ENCODE measurements at places on chromosomes 3 and 15.

DNA sequence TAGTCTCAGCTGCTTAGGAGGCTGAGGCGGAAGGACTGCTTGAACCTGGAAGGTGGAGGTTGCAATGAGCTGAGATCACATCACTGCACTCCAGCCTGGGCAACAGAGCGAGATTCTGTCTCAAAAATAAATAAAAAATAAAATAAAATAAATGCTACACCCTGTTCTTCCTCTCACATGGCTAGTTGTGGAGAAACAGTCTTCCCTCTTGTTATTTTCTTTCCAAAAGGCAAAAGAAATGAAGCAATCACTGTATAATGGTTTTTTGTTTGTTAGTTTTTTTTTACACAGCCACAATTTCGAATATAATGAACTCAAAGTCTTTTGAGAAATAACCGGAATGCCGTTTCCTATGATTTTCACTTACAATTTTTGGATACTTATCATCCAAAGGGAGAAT lies 4.9 kb upstream of the FRMD4B start:
- DNase-seq = no peak

GRCh38 chr3:109384164-109384563 lies 46.8 kb upstream of the DPPA4 start:
- no peak for DNase-seq

DNA sequence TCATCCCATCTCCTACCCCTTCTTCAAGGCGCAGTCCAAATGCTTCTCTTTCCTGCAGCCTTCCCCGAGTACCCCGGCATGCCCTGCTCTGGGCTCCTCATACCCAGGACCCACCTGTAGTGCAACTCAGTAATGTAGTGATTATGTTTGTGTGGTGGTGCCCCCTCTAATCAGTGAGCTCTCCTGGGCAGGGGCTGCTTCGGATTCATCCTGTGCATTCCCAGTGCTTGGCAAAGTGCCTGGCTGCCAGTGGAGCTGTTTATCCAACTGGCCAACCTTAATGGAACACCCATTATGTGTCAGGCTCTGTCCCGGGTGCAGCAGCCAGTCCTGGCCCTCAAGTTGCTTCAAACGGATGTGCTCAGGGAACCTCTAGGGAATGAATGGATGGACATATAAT lies 174.4 kb upstream of the LINGO1 start:
- no peak for DNase-seq

GRCh38 chr15:63805993-63806980 lies 27.5 kb downstream of the HERC1 start:
- DNase-seq = no peak

GRCh38 chr3:126490619-126491018 lies 14.9 kb upstream of the ZXDC start:
- no peak for DNase-seq

DNA sequence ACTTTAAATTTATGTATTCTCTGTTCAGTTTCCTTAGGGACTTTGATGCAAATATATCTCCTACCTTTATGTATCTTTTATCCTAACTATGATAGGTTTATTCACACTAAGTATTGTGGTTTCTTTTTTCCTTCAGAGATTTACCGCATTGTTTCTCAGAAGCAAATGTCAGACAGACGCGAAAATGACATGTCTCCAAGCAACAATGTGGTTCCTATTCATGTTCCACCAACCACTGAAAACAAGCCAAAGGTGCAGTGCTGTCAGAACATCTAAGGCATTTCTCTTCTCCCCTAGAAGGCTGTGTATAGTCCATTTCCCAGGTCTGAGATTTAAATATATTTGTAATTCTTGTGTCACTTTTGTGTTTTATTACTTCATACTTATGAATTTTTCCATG lies 18.3 kb downstream of the RAB11A start:
- DNase-seq = no peak

DNA sequence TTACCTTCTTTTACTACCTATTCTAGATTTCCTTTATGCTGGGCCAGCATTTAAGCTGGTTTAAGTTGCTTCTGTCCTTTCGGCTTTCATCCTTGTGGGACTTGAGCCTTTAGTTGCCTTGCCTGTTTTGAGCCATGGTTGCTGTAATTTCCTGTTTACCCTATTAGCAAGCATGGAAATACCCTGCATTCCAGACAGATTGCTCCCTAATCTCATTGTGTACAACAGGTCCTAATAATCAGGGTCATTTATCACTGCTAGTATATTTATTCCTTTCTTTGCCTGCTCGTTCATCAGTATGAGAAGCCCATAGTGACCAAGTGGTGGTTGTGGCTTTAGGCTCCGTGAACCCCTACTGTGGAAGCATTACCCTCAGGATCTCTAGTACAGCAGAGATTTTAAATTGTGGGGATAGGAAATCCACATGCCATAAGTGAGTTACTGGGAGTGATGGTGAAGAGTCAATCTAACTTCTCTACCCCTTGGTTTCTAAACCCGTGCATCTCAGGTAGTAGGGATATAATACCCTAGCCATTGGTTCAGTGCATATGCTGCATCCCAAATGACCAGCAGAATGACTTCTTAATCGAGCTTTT lies 31.9 kb downstream of the NCK1 start:
- DNase-seq = no peak

- no peak for DNase-seq
Measured at GRCh38 chr3:120416868-120417267, 33.9 kb downstream of the FSTL1 start.

GRCh38 chr15:74531144-74531811 lies 9.7 kb upstream of the ARID3B start:
- DNase-seq = no peak

- DNase-seq = no peak
Measured at GRCh38 chr3:57077630-57078343, 17.3 kb downstream of the SPATA12 start.

GRCh38 chr15:40595773-40596172 lies 1.7 kb downstream of the KNL1 start:
- DNase-seq = no peak

GRCh38 chr15:40493089-40493840 lies 22.5 kb downstream of the CHST14 start:
- peak; percentile 50 for DNase-seq

GRCh38 chr15:76644646-76645045 lies 260.5 kb downstream of the SCAPER start:
- DNase-seq = no peak

- no peak for DNase-seq
Measured at GRCh38 chr15:45499426-45499825, 23.1 kb downstream of the SLC30A4 start.

- DNase-seq = no peak
Measured at GRCh38 chr15:37764733-37765191, 169.7 kb upstream of the TMCO5A start.

GRCh38 chr3:64440498-64440897 lies 215.2 kb upstream of the PRICKLE2 start:
- no peak for DNase-seq

GRCh38 chr3:16897254-16897926 lies 12.6 kb downstream of the PLCL2 start:
- DNase-seq = peak; percentile 42

- no peak for DNase-seq
Measured at GRCh38 chr15:26134812-26135211, 271.7 kb upstream of the ATP10A start.

- DNase-seq = no peak
Measured at GRCh38 chr3:136698361-136698760, 53.8 kb downstream of the STAG1 start.

DNA sequence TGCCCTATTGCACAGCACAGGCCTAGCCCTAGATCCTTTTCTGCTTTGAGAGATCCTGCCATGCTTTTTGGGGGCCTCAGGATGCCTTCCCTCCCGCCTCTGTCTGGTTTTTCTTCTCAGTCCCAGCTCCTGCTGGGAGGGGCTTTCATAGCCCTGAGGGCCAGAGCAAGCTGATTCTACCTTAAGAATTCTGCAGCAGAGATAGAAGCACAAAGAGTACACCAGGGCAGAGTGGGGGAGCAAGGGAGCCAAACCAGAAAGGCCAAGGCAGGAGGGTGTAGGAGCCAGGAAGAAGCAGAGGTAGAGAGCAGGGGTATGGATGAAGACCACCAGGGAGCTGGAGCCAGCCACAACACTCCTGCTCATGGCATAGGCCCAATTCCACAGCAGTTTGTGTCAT lies 18.1 kb downstream of the SH3BP5 start:
- no peak for DNase-seq

DNA sequence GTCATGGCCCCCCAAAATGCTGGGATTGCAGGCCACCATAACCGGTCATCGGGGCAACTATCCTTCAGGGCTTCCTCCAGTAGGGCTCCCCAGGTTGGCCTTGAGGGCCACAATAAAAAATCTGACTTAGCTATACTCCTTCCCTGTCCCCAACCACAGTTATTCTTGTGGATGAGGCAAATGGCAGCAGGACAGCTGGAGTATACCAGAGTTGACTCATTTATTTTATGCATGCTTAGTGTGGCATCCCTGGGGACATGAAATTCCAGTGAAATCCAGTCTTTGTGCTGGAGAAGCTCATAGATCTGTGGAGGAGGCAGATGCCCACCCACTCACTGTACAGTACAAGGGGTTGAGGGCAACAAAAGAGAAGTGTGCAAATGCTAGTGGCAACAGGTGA lies 109.5 kb downstream of the RORA start:
- DNase-seq = no peak

DNA sequence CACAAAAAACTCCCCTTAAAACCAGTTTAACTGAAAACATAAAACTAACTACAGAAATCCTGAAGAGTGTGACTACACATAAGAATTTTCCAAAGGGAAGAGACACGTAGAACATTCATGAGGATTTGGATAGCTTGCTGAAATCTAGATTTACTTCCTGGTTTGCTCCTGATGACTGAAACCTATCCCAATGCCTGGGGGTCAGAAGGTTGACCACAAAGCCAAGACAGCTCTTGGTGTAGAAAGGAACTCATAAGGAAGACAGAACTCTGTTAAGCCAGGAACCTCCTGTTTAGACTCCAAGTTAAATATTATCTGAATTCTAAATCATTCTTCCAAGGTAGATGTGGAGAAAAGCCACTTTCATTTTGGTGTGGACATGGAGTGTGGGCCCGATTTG lies 92.8 kb downstream of the TFG start:
- DNase-seq = no peak

DNA sequence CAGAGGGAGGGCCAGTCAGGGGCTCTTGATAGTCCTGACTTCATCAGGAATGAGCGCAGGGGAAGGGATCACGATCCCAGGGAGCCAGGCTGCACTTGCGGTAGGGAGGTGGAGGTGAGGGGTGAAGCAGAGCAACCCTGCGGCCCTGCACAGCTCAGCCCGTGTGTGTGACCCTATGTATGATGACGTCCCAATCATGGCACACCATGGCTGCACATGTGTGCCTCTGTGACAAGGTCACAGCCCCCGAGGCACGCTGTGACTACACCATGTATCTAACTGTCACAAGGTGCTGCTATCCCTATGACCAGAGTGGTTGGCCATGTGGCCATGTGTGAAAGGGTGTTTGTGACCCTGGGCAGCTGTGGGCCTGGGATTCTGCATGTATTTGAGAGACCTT lies 13.3 kb upstream of the ALAS1 start:
- DNase-seq = no peak

DNA sequence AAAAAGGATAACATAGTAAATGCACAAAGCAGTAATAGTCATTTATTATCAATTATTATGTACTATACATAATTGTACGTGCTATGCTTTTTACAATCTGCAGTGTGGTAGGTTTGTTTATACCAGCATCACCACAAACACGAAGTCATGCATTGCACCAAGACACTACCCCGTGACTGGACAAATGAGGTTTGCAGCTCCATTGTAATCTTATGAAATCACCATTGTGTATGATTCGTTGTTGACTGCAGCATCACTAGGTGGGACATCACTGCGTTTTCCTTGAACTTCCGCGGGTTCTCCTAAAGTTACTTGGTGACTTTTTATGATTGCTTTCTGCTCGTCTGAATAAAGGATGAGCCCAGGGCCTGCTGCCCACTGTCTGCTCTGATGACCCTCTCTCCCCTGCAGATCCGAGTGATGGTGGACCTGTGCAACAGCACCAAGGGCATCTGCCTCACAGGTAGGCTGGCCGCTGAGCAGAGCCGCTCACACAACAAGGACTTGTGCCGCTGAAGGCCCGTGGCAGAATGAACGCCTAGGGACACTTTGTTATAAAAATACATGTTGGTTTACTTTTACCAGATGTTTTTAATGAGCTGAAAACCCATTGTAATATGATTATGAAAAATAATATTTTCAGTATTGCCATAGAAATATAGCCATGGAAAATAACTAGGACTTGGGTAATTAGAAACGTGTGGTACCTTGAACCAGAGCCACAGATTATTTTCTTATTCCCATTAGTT lies 35.8 kb downstream of the GLDN start:
- DNase-seq = no peak

DNA sequence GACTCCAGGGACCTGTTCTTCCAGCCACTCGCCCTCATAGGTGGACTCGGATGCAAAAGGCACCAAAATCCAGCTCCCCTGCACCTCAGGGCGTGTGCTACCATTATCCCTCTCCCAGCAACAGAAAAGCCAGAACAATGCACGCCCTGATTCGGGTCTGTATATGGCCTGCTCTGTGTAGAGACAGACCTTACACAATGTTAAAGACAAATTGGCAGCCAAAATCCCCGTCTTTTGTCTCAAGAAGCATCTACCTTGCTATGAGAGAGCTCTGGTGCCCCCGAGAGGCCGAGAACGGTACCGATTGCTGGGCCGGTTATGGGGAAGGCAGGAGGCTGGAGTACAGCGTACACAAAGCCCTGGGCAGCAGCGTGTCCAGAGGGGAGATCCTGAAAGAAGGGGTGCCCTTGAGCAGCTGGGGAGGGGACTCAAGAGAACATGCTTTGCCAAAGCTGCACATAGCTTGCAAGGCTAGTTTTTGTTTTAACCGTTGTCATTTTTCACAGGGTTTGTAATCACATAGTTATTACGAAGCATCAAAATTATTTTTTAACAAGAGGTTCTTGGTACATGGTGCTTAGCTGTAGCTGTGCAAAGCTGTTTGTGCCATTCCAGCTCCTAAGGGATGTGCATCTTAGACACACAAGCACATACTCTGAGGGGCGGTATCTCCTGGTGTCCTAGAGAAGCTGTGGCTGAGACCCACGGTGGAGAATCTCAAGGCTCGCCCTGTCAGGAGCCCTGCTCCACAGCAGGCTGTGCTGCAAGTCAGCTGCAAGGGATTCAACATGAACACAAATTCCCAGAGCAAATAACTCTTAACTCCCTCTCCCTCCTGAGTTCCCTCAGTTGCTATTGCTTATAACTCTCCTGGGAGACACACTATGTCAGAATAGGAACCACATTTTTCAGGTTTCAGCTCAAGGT lies 461.5 kb upstream of the PPP2R3A start:
- no peak for DNase-seq

DNA sequence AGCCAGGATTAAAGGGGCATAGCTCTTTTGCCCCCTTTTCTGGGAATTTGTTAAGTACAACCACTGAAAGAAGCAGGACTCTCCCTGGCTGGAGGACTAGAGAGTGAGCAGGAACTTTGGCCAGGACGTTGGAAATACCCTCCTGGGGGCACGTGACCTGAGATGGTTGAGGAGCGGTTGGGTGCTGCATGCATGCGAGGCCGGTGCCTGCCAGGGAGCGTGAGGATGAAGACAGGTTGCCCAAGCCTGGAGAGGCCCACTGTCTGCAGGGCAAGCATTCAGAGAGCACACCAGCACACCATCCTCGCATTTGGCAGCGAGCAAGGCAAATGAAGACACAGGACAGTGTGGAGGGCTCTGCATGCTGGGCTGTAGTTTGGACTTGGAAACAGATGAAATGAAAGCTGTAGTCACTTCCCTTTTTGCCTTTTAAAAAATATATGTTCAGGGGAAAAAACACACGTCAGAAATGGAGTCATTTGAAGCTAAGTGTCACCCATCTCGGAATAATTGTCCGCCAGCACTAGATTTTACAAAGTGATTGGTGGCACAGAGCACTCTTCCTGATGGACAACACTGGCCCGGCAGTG lies 217.6 kb downstream of the SLCO3A1 start:
- DNase-seq = no peak
